ENCODE measurements at places on chromosomes 2 and 18.

GRCh38 chr2:118979152-118979861 lies 37.3 kb downstream of the MARCO start:
- no peak for DNase-seq

DNA sequence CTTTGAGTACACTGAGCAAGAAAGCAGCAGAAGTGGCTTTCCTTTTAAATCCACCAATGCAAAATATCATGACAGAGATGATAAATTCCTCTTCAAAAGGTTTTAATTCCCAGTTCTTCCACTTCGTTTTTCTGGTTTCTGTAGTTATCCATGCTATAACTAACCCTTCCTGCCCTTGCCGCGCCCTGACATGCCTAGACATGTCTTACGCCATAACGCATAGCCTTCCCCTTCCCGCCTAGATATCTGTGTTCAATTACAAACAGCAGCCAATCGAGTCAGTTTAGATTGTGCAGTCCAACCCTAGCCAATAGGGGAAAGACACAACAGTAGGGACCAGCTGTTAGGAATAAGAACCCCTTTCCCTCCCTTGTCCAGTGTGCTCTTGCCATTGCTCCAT lies 16.1 kb downstream of the PRPF40A start:
- DNase-seq, result no peak

DNA sequence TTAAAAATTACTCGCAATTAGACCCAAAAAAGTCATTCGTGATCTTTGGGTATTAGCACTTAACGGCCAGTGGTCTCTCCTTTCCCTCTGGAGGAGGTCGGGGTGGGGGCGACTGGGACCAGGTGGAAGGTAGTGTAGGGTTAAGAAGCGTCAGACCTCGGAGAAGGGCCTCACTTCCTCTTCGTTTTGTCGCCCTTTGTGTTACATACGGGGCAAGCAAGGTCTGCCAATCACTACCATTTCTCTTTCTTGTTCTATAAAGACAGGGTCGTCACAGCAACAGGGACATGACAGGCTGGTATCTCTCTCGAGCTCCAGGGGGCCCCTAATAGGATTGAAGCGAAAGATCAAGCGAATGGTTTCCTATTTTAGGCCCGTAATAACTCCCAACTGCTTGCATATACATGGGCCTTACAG lies 136.6 kb downstream of the INSIG2 start:
- no peak for DNase-seq

DNA sequence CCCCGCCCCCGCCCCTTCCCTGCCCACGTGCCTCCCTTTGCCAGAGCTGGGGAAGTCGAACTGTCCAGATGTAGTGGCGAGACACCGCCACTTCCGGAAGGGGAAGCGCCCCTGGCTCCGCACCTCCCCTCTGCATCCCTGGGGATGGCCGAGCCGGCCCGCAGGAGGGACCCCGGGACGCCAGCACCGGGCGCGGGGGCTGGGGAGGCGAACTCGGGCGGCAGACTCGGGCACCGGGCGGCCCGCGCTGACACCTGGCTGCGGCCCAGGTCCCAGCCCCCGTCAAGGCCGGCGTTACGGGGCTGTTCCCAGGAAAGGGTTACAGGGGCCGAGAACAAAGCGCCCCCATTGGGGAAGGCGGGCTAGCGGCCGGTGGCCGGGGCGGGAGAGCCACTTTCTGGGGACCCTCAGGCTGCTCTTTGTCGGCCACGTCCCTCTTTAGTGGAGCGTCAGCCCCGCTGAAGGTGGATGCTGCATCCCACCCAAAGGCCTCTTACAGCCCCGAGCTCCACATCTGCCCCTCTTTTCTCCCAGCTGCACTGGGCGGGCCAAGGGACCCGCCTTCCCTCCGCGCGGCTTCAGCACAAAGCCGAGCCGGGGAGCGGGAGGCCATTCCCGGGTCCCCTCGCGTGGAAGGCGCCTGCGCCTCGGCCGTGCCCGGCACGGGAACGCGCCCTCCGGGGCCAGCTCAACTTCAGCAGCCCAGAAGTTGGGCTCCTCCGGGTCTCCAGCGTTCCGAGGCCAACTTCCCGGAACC lies 1.3 kb downstream of the SDC1 start:
- peak; percentile 33 for DNase-seq

GRCh38 chr2:160909781-160910242 lies 250.4 kb upstream of the TANK start:
- DNase-seq, result no peak

- DNase-seq, result no peak
Measured at GRCh38 chr2:3442185-3442584, 62.7 kb downstream of the TRAPPC12 start.

GRCh38 chr2:110994250-110994961 lies 126.3 kb upstream of the BCL2L11 start:
- DNase-seq, result no peak

- DNase-seq, result no peak
Measured at GRCh38 chr2:231671270-231672050, 36.9 kb upstream of the PTMA start.

GRCh38 chr2:66790651-66791181 lies 355.8 kb downstream of the MEIS1 start:
- DNase-seq, result no peak

- DNase-seq, result no peak
Measured at GRCh38 chr18:26648509-26649192, 100.3 kb upstream of the KCTD1 start.

GRCh38 chr2:158729873-158730620 lies 65.1 kb upstream of the DAPL1 start:
- DNase-seq, result no peak

GRCh38 chr18:5198311-5198710 lies 1.3 kb upstream of the AKAIN1 start:
- no peak for DNase-seq

DNA sequence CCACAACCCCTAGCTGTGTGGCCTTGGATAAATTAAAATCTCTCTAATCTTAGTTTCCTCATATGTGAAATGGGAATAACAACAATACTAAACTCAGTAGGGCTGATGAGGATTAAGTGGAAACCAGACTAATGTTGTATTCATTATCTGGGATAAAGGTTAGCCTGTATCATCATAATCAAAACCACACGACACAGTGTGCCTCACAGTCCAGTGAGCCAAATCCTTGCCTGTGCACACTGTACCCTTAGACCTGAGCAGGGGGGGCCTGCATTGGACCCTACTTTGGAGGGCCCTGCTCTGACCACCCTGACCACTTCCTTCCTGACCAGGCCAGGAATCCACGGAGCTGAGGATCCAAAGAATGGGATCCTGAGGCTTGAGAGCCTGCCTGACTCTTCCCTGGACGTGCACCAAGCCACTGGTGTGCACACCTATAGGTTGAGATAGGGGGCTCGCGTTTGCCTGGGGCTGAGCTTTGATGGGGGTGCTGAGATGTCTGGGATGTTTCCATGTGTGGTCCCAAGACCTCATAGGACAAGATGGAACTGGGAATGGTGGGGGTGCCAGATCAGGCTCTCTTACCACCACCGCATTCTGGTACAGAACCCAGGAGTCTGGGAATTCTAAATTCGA lies 69.7 kb downstream of the TGOLN2 start:
- DNase-seq, result no peak

DNA sequence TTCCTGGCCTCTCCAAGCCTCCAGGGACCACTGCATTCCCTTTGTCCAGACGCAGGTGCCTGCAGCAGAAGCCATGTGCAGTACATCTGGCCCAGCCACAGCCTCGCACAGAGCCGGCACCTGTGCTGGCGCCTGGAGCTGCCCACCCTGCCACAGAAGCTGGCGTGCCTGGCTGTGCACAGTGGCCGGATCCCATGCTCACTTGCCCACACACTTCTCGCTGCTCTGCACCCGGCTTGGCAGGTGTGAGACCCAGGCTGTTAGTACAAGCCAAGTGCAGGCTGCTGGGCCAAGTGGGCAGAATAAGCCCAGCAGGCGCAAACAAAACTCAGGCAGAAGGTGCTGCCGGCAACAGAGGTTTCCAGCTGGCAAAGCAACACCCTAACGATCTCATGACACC lies 124.5 kb upstream of the CCDC150 start:
- no peak for DNase-seq

GRCh38 chr2:30188292-30188691 lies 41.5 kb downstream of the YPEL5 start:
- no peak for DNase-seq

GRCh38 chr2:171319164-171319810 lies 114.5 kb downstream of the METTL8 start:
- no peak for DNase-seq

- no peak for DNase-seq
Measured at GRCh38 chr2:52810460-52810859, 957.1 kb upstream of the CHAC2 start.

DNA sequence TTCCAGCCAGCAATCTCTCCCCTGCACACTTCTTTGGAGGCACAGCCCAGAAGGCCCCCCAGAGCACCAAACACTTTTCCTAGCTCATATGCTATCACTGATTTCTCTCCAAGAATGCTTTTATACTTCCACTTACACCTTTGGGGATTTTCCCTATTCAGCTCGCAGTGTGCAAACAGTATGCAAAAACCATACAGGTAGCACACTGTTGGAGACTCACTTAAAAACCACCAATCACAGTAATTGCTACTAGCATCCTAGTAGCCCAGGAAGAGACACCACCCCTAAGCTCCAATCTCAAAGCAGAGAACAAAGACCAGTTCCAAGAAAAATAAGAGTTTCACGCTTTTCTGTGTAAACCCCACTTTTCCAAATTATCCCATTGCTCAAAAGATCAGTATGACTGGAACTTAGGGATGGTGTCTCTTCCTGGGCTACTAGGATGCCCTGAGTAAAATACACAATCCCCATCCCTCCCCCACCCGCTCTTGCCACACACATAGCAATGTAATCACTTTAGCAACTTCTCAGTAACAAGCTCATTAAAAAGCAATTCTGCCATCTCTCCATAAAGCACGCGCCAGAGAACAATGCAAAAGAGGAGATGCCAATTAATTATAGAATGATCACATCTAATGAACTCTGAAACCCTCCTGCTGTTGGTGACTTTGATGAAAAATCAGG lies 43.0 kb downstream of the KLF7 start:
- no peak for DNase-seq
